Esophagus mucosa (tissue), 1 donor: ENCODE measurements at places on chromosomes 6 and 20. TPM values are rescaled to one million over a fixed set of nuclear protein-coding genes. Genes with fewer than 3 reads are reported as not detected.

Gene ITPA
- total RNA-seq, result 60.6 TPM

Gene EDEM2
- 13.7 TPM for total RNA-seq

Gene PKHD1
- 0.04 TPM for total RNA-seq

Gene TAF8
- 13.8 TPM for total RNA-seq

Gene BPIFA1
- not detected for total RNA-seq

Gene UCKL1
- 25.1 TPM for total RNA-seq

Gene WFDC10B
- not detected for total RNA-seq

Gene MAFB
- total RNA-seq, result 55.9 TPM

Gene ACAT2
- total RNA-seq, result 151 TPM

Gene RHAG
- not detected for total RNA-seq

Gene FNDC11
- total RNA-seq, result 0.28 TPM

Gene RBPJL
- total RNA-seq, result not detected

Gene RNF182
- 0.20 TPM for total RNA-seq

Gene HTR1E
- not detected for total RNA-seq

Gene PSORS1C1
- total RNA-seq, result 0.20 TPM

Gene LINC00237
- not detected for total RNA-seq

Gene ADGB
- total RNA-seq, result not detected

Gene MAP1LC3A
- 7.0 TPM for total RNA-seq

Gene ZBTB46
- 1.7 TPM for total RNA-seq

Gene C20orf144
- not detected for total RNA-seq

Gene DNAH8
- 0.04 TPM for total RNA-seq

Gene ELOVL2
- total RNA-seq, result 0.04 TPM

Gene NOTCH4
- 2.7 TPM for total RNA-seq

Gene CRISP3
- 8.1 TPM for total RNA-seq

Gene PHACTR3
- total RNA-seq, result not detected

Gene PXT1
- not detected for total RNA-seq

Gene TRIM15
- not detected for total RNA-seq

Gene PAX1
- not detected for total RNA-seq

Gene FAM83C
- 39.1 TPM for total RNA-seq

Gene DEFB115
- not detected for total RNA-seq

Gene HDGFL1
- not detected for total RNA-seq
